ENCODE measurements at places on chromosomes 6 and 20. TPM values are rescaled to one million over a fixed set of nuclear protein-coding genes. Genes with fewer than 3 reads are reported as not detected.

GRCh38 chr6:42224222-42225028, 6.8 kb upstream of the MRPS10 start:
- DNase-seq = no peak

DNA sequence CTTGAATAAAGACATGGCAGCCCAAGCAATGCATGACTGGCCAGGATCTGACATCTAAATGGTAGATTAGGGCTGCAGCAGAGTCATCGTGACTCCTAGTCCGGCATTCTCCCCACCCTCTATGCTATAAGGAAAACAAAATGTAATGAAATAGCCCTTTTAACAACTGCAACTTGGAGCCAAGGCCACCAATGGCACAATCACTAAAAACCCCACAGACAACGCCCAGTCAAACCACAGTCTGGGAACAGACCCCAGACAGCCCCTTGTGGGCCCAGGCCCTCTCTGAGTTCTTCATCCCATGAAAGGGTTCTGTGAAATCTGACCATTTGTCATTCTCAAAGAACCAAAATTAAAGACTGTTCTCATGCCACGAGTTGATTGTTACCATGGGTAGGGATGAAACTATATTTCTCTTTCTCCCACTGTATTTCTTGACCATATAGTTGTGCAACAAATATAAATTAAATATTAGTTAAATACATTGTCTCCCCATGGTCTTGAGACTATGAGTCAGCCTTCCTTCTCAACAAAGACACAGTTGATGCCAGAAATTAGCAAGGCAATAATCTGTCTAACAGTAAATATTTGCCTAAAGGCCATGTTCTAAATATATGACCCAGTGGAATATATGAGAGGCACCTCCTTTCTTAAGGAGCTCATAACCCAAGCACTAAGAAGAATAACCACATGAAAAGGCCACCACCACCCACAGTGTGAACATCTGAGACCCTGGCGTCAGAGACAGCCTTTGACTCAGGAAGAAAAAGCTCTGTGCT, 85.6 kb upstream of the SSTR4 start:
- DNase-seq = no peak

- DNase-seq = no peak
Measured at GRCh38 chr6:109770779-109771178, 79.7 kb downstream of the FIG4 start.

DNA sequence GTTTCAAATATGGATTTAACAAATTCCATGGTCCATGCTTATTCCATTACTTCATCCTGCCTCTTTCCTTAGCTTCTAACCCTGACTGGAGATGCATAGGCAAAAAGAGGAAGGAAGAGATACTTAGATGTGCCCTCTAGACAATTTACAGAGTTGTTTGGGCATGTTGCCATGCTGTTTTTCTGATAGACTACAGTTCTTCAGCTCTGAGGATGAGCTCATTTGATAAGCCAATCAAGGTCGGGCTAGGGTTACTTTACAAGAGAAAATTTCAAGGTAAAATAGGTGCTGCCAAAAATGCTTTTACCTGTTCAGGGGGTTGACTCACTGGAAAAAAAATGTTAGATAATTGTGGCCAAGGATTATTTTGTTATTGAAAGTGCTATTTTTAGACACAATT, 5.9 kb downstream of the HCRTR2 start:
- no peak for DNase-seq

- DNase-seq = no peak
Measured at GRCh38 chr6:167047554-167047953, 48.4 kb downstream of the CEP43 start.

GRCh38 chr6:6405031-6405430, 84.6 kb upstream of the F13A1 start:
- DNase-seq = no peak

DNA sequence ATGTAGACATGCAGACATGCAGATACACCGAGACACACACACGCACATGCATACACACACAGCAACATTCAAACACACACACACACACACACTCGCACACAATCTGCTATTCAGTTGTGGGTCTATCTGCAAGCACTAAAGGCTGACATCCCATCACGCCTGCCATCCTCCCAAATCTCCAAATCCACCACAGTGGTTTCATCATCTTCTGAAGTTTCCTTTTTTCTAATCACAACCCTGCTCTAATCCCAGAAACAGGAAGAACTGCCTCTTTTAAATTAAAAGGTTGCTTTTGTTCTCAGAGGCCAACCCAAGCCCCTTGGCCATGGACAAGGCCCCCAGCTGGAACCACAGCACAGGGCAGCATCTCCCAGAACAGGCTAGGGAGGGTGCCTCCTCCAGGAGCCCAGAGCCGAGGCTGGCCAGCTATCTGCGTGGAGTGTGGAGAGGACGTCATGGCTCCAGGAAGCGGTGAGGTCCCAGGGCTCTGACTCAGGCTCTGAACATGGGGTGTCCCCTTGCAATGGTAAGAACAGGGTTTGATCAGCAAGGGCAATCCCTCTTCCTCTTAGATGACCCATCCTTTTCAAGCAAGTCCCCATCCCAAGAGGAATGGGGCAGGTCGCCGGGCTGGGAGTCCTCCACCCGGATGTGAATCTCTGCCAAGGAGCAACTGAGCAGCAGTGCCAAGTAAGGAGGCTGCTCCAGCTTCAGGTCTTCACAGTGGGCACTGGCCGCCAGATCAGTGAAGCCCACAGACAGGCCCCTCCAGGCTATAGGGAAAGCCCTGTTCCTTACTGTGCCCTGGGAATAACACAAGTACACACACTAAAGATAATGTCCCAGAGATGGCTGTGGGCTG, 14.7 kb downstream of the FOXF2 start:
- no peak for DNase-seq

DNA sequence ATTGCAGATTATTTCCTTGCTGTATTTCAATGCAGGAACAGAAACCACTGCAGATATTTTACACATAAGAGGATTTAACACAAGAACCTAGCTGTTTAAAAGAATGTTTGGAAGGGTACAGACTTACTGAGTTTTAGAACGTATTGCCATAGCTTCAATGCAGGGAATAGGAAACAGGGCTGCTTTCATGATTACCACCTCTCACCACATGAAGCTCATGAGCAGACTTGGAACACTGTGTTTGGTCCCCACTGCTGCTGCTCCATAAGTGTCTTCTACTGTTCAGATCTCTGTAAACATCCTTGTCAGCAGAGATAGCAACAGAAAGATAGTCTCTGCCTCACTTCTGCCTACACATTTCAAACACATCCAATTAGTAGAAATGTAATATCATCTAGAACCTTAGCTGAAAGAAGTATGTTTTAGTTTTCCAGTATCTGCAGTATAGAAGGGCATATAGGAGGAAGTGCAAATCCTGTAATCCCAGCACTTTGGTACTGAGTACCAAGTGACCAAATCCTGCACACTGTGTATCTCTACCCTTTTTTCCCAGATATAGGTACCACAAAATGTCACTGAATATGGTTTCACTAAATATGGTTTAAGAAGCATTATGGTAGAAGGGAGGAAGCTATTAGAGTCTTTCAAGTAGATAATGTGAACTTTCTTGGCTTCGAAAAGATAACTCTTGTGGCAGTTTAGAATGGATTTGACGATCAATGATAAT, 51.9 kb downstream of the STXBP5 start:
- DNase-seq = no peak

DNA sequence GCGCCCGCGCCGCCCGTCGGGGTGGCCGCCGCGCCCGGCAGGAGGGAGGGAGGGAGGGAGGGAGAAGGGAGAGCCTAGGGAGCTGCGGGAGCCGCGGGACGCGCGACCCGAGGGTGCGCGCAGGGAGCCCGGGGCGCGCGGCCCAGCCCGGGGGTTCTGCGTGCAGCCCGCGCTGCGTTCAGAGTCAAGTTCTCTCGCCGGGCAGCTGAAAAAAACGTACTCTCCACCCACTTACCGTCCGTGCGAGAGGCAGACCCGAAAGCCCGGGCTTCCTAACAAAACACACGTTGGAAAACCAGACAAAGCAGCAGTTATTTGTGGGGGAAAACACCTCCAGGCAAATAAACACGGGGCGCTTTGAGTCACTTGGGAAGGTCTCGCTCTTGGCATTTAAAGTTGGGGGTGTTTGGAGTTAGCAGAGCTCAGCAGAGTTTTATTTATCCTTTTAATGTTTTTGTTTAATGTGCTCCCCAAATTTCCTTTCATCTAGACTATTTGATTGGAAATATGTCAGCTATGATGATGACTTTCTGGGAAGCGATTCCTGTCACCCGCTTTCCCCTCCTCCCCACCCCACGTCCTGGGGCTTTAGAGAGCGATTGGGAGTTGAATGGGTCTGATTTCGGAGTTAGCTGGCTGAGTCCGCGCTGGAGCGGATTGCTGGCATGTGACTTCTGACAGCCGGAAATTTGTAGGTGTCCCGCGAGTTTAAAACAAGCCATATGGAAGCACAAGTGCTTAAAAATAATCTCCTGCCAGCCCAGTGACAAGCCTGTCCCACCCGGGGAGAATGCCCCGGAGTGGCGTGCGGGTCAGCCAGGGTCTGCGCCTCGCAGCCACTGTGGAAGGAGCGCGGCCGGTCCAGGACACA, 1.1 kb downstream of the ESR1 start:
- DNase-seq = no peak

DNA sequence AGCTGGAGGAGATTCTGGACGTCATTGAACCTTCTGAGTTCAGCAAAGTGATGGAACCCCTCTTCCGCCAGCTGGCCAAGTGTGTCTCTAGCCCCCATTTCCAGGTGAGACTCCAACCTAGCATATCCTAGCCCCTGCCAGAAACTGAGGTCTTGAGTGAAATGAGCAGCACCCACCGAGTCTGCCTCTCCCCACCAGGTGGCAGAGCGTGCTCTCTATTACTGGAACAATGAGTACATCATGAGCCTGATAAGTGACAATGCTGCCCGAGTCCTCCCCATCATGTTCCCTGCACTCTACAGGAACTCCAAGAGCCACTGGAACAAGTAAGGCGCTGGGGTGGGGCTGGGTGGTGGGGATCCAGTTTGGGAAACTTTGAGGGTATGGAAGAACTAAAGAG, 4.6 kb downstream of the MEA1 start:
- DNase-seq = no peak

- no peak for DNase-seq
Measured at GRCh38 chr6:110874880-110875547, 429 bp downstream of the AMD1 start.

DNA sequence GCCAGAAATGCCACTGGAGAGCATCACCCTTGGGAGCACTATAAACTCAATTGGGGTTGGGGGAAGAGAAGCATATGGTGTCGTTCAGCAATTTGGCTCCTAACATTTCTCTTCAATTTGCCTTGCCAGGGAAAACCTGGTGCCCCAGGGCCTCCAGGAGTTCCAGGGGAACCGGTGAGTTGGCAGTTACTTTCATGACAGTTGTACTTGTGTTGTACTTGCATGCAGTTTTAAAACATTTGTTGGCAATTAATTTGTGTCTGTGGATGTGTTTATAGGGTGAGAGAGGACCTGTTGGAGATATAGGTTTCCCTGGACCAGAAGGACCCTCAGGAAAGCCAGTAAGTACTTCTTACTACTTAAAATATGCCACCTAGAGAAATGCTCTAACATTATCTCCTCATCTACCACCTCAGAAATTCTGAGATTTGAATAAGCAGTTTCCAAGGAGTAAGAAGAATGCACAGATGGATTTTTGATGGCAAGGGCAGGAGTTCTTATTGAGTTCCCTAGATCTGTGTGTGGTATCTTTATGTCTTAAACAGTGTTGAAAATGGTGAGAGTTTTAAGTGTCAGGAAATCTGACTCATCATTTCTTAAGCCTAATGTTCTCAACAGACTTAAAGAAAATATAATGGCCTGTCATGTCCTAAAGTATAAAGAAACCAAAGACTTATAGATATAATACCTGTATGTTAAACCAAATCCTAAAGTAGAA, 122.5 kb downstream of the COL9A1 start:
- DNase-seq = no peak

GRCh38 chr20:53948383-53949318, 121.7 kb downstream of the BCAS1 start:
- no peak for DNase-seq

DNA sequence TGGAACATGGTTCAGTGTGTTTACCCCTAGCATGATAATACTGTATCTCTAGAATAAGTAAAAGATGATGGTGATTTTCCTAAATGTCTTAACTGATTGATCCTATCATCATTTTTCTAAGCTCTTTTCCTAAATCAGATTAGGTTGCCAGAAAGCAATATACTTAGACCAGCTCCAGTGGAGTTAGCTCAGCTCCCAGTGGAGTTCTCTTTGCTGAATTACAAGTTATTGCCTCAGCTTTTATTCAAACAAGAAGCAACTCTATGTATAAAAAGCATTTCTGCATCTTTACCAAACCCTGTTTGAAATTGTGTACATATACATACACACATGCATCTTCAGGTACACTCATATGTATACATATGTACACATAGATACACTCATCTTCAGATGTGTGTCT, 44.9 kb downstream of the SNX9 start:
- no peak for DNase-seq

GRCh38 chr6:37520926-37521325, 21.2 kb upstream of the CCDC167 start:
- DNase-seq = no peak

DNA sequence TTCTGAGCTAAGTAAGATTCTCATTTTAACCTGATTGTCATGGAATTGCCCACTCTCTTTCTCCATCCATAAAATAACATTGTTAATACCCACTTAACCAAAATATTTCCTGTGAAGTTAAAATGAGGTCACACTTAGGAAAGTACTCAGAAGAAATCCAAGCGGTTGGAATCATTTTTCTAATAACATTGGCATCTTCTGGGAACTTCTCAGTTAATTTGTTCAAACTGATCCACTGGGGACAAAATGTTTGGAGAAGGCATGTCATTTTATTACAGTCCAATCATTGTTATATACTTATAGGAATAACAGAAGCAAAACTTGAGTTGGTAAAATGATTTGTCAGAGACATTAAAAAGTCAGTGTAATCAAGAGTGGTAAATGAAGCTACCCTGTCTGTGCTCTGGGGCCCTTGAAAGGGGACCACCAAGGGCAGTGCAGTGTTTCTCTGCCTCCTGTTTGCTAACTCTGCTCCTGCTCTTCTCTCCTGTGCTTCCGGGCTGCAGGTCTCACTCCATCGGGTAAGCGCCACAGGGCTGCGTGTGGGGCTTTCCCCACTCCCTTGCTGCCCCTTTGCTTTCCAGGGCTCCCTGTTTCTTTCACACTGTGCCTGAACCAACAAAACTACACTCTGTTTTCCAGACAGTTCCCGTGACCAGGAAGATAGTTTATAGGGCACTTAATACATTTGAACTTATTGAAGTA, 50.1 kb downstream of the HDDC2 start:
- DNase-seq = no peak

GRCh38 chr6:127635091-127635490, 58.1 kb downstream of the C6orf58 start:
- DNase-seq = no peak

The CRYBG1 gene
- total RNA-seq = 19.8 TPM

The KLC4 gene
- 16.2 TPM for total RNA-seq

The NKX2-2 gene
- total RNA-seq = not detected

The OR2B6 gene
- total RNA-seq = not detected

The ZBP1 gene
- not detected for total RNA-seq
